HCT116 (cell line): ENCODE measurements at places on chromosomes 1 and 21. TPM values are rescaled to one million over a fixed set of nuclear protein-coding genes. Genes with fewer than 3 reads are reported as not detected.

DNA sequence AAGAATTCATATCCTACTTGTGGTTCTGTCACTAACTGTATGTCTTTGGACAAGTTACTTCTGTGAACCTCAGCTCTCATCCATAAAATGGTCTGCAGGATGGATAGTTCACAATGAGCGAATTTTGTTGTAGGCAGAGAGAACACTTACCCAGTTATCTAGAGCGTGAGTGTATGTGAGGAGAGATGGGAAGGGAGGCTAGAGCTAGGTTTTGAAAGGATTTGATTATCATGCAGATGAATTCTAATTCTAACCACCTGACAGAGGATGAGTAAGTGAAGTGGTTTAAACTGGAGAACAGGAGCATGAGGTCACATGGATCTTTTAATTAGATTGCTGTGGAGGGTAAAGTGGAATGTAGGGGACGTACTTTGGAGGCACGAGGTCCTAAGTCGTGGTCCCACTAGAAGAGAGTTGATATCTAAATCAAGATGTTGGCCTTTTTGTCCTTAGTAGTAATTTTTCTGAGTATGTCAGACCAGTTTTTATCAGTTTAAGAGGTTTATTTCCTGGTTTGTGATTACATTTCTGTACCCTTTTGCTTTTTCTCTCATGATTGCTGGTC lies 5.0 kb downstream of the SUCO start:
- DNase-seq: no peak

GRCh38 chr1:108554682-108555427 lies 5.0 kb upstream of the EEIG2 start:
- DNase-seq: no peak

- DNase-seq: no peak
These were observed 27.3 kb upstream of the EVA1B start for GRCh38 chr1:36350659-36351226.

GRCh38 chr21:38293113-38293512 lies 36.3 kb downstream of the KCNJ15 start:
- DNase-seq: no peak

DNA sequence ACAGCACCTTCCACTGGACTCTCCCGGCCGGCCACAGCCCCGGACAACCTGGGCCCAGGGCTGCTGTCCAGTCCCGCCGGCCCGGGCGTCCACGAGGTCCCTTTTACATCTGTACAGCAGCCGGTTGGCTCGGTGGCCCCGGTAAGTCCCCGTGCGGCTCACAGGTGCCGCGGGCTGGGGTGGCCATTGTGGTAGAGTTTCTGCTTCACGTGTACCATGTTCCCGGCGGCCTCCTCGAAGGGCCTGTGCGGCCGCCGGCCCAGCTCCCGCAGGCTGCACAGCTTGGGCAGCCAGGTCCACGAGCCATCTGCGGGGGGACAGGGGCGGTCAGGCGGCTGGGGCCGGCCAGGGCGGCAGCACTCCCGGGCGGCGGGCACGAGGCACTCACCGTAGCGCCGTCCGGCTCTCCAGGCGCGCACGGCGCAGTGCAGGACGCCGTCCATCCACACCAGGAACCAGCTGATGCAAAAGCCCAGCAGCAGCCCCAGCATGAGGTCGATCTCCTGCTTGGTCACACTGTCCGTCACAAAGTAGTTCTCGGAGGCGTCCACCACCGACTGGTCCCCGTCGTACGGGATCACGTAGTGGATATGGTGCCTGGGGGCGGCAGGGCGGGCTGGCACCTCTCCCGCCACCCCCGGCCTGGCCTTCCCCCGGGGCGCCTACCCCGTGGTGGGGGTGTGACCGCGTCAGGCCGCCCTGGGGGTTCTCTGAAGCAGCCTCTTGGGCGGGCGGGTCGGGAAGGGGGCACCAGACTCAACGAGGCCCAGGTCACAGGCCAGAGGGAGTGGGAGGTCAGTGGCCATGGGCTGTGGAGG lies 5.0 kb downstream of the TMEM240 start:
- no peak for DNase-seq

Gene AMY2B
- 2.6 TPM for total RNA-seq

Gene LEFTY1
- 0.64 TPM for total RNA-seq

DNA sequence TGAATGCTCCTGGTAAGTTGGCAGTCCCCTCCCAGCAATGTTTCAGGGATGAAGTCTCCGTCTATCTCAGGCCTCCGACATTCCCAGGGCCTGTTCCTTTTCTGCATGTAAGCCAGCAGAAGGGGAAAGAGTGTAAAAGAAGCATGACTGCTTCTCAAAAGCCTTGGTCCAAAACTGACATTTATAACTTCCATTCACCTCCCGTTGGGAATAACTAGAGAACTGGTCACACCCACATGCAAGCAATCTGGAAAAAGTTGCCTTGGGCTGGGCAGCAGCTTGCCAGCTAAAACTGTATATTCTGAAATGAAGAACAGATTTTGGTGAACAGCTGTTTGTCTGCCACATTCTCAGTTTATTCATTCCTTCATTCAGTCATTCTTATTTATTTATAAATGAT lies 24.2 kb upstream of the NPL start:
- DNase-seq: no peak

Gene SHE
- total RNA-seq: not detected

GRCh38 chr1:70195342-70195741 lies 10.0 kb downstream of the LRRC40 start:
- DNase-seq: no peak

Gene CSRP1
- 51.7 TPM for total RNA-seq

DNA sequence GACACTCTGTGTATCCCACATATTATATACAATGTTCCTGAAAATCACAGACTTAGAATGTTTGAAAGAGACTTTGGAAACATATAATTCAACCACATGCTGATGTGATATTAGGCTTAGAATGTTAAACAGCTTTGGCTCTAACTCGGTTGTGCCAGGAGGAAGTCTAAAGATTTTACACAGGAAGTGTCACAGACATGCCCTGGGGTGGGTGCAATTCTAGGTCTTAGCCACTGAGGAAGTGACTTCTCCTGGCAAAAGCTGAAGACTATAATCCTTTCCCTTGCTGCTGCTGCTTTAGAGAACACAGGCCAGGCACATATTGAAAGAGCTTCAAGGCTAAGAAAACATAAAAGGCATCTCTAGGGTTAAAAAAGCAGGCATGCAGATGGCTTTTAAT lies 51.0 kb downstream of the RPL5 start:
- DNase-seq: no peak

Gene SEC16B
- 1.2 TPM for total RNA-seq

Gene GABRD
- 15.6 TPM for total RNA-seq

DNA sequence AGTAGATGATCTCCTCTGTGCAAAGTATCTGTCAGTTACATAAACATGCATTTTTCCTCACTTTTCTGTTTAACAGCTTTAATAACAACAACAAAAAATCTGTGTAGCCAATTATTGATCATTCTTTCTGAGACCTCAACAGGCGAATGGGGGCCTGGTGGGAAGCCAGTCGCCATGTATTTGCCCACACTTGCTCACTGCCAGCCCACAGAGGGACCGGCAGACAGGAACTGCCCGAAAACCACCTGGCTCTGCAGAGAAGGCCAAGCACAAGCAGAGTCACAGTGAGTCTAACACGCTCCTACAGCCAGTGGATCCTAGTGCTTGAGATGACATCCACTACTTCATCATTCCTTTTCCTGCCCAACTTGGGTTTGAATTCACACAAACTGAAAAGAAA lies 56.1 kb downstream of the NPHP4 start:
- DNase-seq: no peak

GRCh38 chr1:103538226-103538625 lies 12.7 kb downstream of the RNPC3 start:
- no peak for DNase-seq

- DNase-seq: no peak
These were observed 407 bp downstream of the GALNT2 start for GRCh38 chr1:230067419-230067870.

GRCh38 chr1:153245466-153245865 lies 14.0 kb upstream of the LORICRIN start:
- no peak for DNase-seq

DNA sequence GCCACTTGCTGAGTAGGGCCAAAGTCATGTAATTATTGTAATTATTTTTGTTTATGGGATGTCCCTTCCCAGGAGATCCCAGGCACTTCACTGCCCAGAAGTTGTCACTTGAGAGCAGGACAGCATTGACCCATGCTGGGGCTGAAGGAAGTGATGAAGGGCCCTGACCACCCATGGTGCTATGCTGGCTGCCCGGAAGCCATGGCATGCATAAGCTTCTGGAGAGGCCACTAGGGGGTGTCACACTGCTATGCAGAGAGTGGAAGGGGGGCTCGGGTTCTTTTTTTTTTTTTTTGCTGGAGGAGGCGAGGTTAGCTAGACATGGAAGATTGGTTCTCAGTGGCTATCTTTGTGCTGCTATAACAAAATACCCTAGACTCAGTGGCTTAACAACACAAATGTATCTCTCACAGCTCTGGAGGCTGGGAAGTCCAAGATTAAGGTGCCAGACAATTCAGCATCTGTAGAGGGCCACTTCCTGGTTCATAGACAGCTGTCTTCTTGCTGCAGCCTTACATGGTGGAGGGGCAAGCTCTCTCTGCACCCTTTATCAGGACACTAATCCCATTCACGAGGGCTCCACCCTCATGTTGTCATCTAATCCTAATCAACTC lies 84.9 kb downstream of the CNIH3 start:
- peak; percentile 24 for DNase-seq

- DNase-seq: no peak
These were observed 38.7 kb downstream of the SLC9A1 start for GRCh38 chr1:27116232-27116631.

DNA sequence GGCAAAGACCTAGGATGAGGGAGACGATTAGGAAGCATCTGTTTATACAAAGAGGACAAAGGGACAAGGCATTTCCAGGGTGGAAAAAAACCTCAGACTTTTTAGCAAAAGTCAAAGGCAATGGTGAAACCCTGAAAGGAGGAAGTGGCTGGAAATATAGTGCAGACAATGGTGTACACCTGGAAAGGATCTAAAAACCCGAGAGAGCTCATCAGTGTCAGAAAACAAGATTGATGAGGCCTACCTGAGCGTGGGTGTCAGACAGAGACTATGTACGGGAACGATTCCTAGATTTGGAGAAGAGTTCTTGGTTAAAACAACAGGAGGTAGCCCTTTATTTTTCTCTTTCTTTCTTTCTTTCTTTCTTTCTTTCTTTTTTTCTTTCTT lies 68.8 kb upstream of the HUNK start:
- DNase-seq: no peak

Gene FAM151A
- total RNA-seq: not detected

Gene ADAM30
- total RNA-seq: not detected

GRCh38 chr1:60960891-60961461 lies 121.4 kb upstream of the NFIA start:
- no peak for DNase-seq

Gene TTLL10
- total RNA-seq: 0.10 TPM

- DNase-seq: no peak
These were observed 101.6 kb downstream of the ABCA4 start for GRCh38 chr1:94019327-94019726.

Gene AQP10
- total RNA-seq: not detected

Gene DAB1
- not detected for total RNA-seq

DNA sequence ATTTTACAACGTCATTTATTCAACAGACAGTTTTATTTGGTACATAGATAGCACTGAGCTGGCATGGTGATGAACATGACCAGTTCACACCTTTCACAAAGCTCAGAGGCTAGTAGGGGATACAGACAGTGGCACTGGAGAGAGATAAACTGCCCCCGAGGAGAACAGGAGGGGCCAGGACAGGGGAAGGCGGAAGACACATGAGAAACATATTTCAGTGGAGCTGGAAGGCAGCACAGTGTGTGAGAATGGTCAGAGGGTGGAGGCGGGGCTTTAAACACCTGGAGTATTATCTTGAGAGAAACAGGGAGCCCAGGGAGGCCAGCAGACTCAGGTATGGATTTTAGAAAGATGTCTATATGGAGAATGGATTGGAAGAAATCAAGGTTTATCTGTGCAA lies 49.5 kb downstream of the CHML start:
- DNase-seq: no peak

GRCh38 chr21:44880405-44881197 lies 7.1 kb upstream of the PTTG1IP start:
- DNase-seq: no peak

DNA sequence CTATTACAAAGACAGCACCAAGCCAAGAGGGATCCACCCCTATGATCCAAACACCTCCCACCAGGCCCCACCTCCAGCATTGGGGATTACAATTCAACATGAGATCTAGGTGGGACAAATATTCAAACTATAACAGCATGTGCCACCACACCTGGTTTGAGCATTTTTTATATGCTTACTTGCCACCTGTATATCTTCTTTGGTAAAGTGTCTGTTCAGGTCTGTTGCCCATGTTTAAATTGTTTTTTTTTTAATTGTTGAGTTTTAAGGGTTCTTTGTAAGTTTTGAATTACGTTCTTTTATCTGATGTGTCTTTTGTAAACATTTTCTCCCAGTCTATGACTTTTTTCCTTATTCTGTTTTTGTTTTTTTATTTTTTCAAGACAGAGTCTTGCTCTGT lies 83.4 kb downstream of the LRIG2 start:
- DNase-seq: no peak

DNA sequence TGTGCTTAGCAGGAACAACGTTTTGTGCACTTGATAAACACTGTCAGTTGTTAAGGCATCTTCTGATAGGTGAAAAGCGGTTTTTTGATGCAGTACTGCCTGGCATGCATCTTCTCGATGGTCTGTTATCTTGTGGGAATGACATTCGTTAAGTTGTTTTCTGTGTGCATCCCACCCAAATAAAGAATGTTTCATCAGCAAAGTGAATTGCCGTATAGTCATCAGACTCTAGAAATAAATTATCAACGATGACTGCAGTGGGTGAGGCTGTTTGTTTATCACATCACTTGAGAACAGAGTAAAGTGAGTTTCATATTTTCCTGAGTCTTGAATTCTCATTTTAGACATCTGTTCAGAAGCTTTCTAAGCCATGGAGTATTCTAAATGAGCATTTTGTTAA lies 34.1 kb downstream of the NFIA start:
- no peak for DNase-seq

Gene FBLIM1
- 6.0 TPM for total RNA-seq

Gene SRSF11
- total RNA-seq: 166 TPM

- DNase-seq: no peak
These were observed 22.7 kb downstream of the CRYAA start for GRCh38 chr21:43191521-43191920.

DNA sequence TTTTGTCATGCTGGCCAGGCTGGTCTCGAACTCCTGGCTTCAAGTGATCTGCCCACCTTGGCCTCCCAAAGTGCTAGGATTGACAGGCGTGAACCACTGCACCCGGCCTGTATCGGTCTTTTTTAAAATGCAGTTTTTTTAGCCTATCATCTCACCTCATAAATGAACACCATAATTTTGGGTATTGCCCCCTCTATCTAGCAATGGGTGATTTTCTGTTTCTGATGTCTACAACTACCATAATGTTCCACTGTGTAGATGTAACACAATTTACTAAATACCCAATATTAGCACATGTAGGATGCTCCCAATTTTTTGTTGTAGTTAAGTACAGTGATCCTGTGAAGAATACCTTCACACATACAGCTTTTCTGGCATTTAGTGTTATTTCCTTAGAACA lies 2.0 kb upstream of the CAMTA1 start:
- DNase-seq: no peak

Gene PPIAL4G
- total RNA-seq: not detected

DNA sequence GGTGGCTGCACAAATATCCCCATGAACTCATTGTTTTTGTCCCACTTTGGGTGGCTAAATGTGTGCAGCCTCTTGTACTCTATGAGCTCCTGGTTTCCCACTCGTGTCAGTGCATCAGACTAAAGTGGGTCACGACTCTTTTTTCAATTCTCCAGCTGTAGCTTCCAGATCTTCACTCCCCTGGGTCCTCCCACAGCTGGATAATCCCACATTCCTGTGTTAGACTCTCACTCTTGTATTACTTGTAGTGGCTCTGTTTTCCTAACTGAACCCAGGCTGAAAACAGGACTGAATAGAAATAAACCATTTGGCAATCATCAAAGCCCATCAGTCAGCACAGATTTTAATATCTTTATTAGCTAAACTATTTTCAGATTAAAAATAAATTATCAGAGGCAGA lies 60.4 kb downstream of the UBE2U start:
- no peak for DNase-seq
